ENCODE measurements at places on chromosomes 5 and 9.

GRCh38 chr5:179464631-179465030 lies 85.7 kb upstream of the RUFY1 start:
- no peak for DNase-seq

- DNase-seq = no peak
Observed at GRCh38 chr9:129604766-129605163, 16.1 kb downstream of the C9orf50 start.

DNA sequence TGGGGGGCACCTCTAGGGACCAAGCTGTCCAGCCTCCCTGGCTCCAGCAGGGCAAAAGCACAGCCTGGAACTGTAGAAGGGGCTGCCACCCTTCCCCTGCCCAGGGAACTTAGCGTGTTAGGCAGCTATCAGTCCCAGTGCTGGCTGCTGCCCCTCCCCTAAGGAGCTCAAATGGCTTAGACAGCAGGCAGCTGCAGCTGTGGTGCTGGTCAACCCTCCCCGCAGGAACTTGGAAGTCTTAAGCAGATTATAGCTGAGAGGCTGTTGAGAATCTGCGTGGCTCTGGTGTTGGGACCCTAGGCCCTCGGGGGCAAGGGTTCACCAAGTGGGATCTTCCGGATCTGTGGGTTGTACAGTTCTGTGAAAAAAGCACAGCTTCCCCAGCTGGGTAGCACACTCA lies 536.5 kb upstream of the CDH10 start:
- peak; percentile 16 for DNase-seq

DNA sequence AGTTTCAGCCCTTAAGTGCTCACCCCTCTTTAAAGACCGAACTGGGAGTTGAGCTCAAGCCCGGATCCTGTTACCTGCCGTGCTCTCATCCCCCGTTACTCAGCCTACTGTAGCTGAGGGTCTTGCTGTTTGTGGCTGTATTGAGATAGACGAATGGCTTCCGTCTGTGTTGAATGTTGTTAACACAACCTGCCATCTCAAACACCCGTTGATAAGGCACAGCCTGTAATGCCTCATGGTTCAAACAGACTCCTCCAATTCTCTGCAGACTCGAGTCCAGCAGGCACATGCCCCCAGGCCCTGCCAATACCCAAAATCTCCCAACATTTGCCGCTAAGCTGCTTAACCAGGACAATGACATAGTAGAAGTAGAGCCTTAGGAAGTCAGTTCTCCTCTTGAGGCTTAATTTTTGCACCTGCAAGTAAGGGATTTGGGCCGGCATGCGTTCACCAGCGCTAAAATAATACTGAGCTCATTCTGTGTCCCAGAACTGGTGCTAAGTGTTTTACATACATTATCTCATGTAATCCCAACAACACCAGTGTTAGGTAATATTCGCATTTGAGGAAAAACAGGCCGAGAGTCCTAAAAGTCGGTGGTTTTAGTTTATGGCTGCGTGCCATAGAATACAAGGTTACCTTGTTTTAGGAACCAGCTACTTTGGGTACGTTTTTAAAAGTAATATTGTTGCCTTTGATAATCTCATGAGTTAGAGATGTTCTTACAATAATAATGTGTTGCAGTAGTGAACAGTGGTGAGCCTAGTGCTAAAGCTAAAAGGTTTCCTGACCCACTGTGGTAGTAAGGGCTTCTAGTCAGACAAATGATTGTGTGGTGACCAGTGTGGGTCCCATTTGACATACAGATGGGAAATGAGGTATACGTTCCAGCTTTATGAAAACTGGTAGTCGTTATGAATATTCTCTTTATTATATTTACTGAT lies 1.5 kb upstream of the RFX3 start:
- peak; percentile 11 for DNase-seq

GRCh38 chr9:24413651-24414050 lies 132.0 kb downstream of the IZUMO3 start:
- no peak for DNase-seq

DNA sequence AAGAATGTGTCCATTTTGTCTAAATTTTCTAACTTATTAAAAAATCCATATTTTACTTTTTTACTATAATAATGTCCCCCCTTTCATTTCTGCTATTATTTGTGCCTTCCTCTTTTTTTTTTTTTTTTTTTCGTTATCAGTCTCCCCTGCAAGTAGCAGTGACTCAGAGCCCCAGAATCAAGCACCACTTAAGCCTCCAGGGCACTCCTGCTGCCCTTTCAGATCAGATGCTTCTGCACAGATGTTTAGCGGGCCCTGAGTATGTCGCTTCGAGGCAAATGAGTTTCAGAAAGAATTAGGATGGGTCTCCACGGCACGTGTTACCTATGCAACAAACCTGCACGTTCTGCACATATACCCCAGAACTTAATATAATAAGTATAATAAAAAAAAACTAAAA lies 11.7 kb downstream of the MED7 start:
- peak; percentile 70 for DNase-seq

GRCh38 chr9:40907657-40908624 lies 220.5 kb downstream of the FOXD4L6 start:
- no peak for DNase-seq

DNA sequence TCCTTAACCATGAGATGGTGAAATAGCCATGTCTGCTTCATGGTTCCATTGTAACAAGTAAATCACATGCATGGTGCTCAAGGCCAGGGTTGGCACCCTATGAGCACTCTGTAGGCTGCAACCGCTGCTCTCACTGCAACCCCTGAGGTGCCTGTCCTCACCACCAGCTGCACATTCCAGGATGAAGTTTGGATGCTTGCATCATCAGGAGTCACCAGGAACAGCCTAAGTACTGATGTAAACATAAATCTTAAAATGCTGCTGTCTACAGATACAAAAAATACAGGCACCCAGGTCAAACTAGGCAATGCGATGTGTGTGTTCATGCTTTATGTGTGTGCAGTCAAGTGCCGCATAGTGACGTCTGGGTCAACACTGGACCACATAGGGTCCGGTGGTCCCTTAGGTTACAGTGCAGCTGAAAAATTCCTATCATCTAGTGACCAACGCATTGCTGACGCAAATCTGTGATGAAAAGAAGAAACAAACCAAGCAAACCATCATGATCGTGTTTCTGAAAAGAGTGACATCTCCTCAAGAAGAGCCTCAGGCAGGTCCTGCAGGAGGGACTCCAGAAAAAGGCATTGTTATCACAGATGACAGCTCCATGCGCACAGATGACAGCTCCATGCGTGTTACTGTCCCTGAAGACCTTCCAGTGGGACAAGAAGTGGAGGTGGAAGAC lies 234.8 kb downstream of the AUH start:
- no peak for DNase-seq

GRCh38 chr5:134468921-134469400 lies 56.5 kb upstream of the JADE2 start:
- DNase-seq = no peak

DNA sequence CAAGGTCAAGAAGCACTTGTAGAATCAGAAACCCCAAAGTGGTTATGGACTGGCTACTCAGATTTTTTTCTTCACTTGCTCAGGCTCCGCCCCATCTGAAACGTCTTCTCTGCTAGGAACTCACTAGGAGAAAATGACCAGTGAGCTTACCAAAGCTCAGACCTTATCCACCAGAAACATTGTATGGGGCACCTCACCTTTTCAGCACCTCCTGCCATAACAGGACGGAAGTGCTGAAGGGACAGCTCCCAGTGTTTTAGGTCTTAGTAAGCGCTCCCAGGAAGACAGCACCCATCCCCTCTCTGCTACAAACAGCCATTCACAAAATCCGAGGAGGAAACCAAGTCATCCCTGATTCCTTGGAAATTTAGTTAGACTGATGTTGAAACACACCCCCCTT lies 1.2 kb upstream of the GABRA1 start:
- DNase-seq = peak; percentile 10

DNA sequence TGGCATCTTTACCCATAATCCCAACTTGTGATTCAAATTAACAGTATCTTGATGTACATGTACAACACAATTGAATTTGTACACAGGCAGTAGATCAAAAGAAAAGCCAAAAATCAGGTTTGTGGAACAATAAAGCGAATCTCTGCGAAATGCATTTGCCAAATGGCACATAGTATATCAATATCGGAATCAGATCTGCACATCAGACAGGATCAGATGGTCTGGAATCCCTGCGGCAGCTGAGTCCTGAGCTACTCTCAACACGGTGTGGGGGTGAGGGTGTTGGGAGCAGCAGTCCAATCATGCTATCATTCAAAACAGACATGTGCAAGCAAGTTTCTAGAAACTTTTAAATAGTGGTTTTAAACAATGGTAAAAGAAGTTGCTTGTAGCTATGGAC lies 358.3 kb downstream of the SEMA5A start:
- DNase-seq = peak; percentile 23
